Airway epithelial cell (primary cell): ENCODE measurements at places on chromosomes 13 and 19. TPM values are rescaled to one million over a fixed set of nuclear protein-coding genes. Genes with fewer than 3 reads are reported as not detected.

HIPK4 gene
- total RNA-seq, result not detected in 2 replicates

ATP4B gene
- not detected in 2 replicates for total RNA-seq

ZNF253 gene
- total RNA-seq, result 2.3 and 2.7 TPM in 2 replicates

USHBP1 gene
- total RNA-seq, result not detected in 2 replicates

DPP9 gene
- total RNA-seq, result 90.9 and 114 TPM in 2 replicates
